ENCODE measurements at places on chromosomes 1 and 21.

DNA sequence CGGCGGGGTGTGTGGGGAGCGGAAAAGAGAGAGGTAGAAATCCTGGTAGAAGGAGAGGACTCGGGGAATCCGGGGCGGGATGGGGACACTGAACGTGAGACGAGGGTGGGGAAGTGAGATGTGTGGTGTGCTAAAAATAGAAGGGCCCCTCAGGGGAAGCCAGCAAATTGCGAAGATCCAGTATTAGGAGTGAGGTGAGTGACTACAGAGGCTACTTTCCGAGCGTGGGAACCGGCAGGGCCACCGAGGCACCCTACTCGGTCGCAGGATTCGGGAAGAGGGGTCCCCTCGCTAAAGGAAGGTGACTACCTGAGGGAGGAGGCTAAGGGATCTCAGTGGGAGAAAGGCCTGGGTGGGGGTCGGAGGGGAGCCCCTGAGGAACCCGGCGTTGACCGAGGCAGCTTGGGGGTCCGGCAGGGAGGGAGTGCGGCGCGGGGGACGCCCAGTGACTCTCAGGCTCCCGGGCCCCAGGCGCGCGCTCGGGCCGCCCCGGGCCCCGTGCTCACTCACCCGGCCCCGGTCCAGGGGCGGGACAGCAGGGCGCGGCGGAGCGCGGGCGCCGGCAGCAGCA lies 318 bp downstream of the ALDH4A1 start:
- no peak for DNase-seq

DNA sequence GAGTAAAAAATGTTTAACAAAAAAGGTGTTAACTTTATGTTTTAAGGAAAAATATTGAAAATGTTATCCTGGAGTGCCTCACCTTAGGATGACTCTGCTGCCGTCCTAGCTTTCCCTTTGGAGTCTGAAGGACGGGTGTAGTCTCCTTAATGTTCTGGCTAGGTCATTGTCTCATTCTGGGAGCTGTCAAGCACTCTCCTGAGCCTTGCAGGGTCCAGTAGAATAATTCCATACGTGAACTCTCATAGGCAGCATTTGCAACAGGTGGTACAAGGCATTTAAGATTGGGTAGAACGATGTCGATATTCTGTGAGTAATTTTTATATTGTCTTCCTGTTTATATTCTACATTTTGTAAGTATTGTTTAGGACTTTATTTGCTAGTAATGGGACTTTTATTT lies 283.6 kb upstream of the C1orf105 start:
- no peak for DNase-seq

DNA sequence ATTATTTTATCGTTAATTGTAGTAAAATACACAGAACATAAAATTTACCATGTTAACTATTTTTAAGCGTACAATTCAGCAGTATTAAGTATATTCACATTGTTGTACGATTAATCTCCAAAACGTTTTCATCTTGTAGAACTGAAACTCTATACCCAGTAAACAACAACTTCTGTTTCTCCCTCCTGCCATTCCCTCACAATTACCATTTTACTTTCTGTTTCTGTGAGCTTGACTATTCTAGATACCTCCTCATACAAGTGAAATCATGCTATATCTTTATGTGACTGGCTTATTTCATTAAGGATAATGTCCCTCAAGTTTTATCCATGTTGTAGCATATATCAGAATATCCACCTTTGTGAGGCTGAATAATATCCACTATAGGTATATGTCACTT lies 156.8 kb downstream of the ST6GALNAC3 start:
- DNase-seq = no peak

DNA sequence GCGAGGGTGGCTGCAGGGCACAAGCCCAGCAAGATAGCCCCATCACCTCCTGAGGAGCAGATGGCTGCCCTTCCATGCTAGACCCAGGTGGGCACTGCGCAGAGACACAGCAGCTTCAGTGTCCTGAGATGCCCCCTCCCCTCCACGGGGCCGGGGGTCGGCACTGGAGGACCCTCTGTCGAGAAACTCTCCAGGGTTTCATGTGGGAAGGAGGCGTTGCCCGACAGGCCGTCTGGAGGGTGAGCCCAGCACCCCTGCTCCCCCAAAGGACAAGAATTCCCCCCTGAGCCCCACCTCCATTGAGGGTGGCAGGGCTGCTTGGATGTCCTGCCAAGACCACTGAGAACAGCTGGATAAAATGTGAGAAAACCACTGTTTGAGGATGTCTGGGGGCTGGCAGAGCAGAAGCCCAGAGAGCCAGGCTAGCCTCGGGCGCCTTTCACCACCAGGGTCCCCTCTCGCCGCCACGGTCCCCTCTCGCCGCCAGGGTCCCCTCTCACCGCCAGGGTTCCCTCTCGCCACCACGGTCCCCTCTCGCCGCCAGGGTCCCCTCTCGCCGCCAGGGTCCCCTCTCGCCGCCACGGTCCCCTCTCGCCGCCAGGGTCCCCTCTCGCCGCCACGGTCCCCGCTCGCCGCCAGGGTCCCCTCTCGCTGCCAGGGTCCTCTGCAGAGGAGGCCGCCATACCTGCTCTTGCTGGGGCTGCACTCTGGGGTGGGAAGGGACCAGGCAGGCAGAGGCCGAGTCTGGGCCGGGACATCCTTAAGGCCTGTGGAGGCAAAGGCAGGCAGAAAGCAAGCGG lies 44.2 kb downstream of the SLC19A1 start:
- DNase-seq = peak; percentile 42

GRCh38 chr1:72283022-72283306 lies 625 bp upstream of the NEGR1 start:
- DNase-seq = no peak

GRCh38 chr1:2204415-2205190 lies 10.0 kb upstream of the FAAP20 start:
- DNase-seq = peak; percentile 89

DNA sequence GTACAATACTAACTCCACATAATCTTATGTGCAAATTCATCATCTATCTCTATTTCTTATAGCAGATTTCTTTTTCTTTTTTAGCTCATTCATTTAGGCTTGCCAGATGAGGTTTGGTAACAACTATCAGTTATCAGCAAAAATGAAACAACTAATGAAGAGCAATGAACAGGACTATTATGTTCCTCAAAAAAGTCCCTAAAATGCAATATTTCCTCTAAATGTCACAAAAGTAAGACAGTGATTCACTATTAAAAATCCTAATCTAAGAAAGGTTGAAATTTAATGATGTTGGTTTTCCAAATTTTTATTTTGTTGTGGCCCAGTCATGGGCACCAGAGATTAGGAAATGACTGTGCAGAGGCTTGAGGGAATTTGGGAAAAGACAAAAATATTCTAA lies 135.3 kb downstream of the PPIAL4G start:
- no peak for DNase-seq

DNA sequence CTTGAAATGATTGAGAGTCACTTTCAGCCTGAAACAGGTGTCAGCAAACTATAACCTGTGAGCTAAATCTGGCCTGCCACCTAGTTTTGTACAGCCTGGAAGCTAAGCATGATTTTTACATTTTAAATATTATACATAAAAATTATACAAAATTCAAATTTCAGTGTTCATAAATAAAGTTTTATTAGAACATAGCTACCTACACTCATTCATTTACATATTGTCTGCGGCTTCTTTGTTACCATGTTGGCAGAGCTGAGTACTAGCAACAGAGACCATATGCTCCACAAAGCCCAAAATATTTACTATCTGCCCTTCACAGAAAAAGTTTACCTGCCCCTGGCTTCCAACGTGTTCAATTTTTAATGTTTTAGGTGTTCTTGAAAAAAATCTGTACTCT lies 8.0 kb upstream of the C1orf162 start:
- no peak for DNase-seq

GRCh38 chr1:6260961-6261614 lies at the start of gene GPR153:
Gene GPR153, minus strand, starts transcription at chr1:6261098. Its CDS starts 6,193 bp downstream, at chr1:6254905.
- peak; percentile 82 for DNase-seq

- peak; percentile 69 for DNase-seq
Measured at GRCh38 chr1:164771619-164772361, 212.8 kb downstream of the PBX1 start.

DNA sequence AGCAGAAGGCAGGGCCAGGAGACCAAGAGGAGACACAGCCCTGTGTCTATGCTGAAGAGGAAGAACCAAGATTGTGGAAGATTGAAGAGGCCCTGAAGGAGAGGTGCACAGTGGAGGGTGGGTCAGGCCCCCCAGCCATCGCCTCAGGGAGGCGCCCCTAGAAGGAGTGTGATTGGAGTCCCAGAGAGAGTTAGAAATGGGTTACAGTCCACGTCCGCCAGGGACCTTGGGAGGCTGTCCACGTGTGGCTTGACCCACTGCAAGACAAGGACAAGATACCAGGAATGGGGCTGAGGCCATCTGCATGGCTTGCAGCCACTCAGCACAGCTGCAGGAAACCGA lies 375.1 kb downstream of the NPHP4 start:
- DNase-seq = no peak

All from Peyer's patch (tissue), 4 donors.